ENCODE measurements at places on chromosomes 16 and 17.

DNA sequence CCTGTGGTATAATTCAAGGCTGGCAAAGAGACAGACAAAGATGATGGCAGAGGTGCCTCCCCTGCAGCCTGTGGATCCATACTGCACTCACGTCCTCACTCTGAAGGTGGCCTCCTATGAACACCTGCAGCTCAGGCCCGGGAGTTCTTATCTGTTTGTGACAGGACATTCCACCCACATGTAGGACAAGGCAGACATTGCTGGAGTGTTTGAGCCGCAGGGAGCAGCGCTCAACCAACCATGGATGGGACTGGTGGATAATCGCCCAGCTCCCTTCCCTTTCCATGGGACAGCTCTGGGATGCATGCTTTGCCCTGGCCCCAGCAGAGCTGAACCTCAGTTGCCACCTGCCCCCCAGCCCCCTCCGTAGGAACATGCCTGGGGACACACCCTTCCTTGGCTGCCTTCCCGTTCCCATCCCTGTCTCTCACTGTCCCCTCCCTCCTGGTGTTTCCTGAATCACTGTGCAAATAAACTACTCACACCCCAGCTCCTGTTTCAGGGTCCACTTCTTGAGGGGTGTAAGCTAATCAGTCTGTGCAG is 22.2 kb downstream of the ITPRIPL2 start:
- no peak for DNase-seq

DNA sequence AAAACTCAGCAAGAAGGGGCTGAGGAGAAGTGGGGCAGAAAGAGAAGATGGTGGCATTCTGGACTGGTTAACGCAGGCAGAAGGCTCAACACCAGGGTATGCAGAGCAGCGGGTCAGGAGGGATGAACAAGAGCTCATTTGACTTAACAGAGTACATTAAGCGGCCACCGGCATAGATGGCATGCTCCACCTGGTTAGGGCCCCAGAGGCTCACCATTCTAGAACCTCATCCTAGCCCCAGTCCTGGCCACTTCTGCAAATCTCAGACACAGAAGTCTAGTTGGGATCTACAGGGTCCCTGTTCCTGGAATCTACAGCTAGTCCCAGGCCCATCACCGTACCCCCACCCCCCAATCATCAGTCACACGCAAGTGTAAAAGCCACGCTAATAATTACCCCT is 1.7 kb upstream of the MYO1C start:
- DNase-seq: no peak

DNA sequence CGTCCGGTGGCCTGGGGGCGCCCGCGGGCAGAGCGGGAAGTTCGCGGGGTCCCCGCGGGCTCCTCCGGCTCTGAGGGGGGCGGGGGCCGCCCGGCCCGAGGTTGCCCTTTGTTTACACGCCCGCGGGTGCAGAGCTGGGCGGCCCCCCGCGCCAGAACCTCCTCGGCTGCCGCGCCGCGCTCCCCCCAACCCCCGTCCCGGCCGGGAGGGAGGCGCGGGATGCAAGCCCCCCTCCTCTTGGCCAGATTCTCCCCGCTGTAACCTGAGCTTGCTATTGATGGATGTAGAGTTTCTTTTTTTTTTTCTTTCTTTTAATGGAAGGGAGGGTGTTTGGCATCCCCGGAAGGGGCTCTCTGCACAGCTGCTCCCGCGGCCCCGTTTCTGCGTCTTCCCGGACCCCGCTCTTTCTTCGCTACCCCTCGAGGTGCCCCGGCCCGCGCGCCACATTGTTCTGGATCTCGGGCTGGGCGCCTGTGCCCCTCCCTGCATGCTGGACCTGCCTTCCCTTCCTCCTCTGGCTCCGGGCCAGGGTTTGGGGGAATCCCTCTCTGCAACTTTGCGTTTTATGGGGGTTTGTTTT is 646 bp downstream of the CBX2 start:
- no peak for DNase-seq

DNA sequence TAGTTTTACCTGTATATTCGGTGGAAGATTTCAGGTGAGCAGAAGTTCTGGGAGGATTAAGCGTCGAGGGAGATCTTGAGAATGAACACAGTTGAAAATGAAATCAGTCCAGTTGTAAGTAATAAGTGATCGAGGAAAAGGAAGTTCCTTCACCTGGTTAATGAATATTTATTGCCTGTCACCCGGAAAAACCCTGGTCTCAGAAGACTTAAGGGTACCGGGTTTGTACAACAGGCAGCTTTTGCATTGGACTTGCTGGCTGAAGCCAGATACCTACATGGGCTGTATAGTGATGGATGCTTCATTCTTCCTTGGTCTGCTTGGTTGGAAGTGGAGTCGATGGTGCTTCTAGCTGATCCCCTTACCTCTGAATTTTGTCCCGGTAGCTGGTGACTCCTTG is 72.7 kb downstream of the PRKCA start:
- no peak for DNase-seq

GRCh38 chr17:62821189-62822079 is 13.3 kb upstream of the MARCHF10 start:
- DNase-seq: no peak

DNA sequence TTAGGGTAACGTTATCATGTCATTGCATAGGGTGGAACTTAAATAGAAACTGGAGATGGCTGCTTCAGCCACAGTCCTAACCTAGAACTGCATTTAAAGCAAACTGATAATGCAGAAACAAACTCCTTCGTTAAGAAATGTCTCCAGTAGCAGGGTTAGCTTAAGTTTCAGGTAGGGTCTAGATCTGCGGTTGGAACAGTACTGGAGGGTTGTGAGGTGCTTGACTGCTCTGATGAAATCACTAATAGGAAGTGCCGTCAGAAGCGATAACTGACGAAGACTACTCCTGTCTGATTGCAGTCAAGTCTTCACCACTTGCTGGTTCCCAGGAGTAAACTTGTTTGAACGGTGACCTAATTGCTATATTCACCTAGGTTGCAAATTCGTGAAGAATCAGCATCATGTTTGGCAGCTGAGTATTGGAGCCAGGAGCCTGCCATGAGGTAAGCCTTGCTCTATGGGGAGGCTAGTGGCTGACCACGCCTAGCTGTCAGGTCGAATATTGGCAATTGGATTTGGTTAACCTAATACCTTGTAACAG is 24.5 kb downstream of the TRPV2 start:
- DNase-seq: no peak

DNA sequence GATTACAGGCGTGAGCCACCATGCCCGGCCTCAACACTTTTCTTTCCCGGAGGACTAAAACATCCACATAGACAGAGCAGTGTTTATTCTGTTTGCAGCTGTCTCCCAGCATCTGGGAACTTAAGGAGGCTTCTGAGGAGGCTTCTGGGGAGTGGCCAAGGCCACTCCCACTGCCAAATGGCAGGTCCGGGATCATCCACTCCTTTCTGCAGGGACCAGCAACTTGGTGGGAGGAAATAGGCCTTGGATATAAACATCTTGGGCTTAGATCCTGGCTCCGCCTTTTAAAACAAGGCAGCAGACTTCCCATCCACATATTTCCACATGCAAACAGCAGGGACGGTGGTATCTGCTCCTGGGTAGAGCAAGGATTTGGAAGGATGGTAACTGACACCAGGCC is 14.1 kb upstream of the SPATA32 start:
- no peak for DNase-seq

DNA sequence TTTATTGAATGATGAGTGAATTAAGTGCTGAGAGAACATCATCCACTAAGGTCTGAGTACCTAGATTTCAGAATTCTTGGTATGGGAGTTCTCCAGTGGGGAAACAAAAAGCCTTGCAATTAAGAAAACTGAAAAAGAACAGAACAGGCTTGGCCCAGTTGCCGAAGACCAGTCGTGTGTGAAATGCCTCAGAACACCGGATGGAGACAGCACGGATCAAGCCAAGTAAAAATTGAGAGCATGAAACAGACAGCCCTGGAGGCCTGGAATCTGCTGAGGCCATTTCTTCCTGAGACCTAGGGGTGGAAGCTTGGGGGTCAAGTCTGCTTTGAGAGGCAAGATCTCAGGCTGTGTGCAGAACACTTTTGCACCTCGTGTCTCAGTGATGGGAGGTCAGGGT is 43.3 kb downstream of the GRIN2A start:
- DNase-seq: no peak

GRCh38 chr17:39628655-39629493 is 2.1 kb downstream of the PPP1R1B start:
- no peak for DNase-seq

GRCh38 chr16:24863582-24864437 is 18.0 kb downstream of the SLC5A11 start:
- no peak for DNase-seq

GRCh38 chr17:43823350-43824084 is 9.4 kb downstream of the MPP3 start:
- no peak for DNase-seq

- no peak for DNase-seq
Measured at GRCh38 chr17:41810659-41811548, 845 bp downstream of the P3H4 start.

- no peak for DNase-seq
Measured at GRCh38 chr17:21058098-21058893, 15.5 kb upstream of the USP22 start.

DNA sequence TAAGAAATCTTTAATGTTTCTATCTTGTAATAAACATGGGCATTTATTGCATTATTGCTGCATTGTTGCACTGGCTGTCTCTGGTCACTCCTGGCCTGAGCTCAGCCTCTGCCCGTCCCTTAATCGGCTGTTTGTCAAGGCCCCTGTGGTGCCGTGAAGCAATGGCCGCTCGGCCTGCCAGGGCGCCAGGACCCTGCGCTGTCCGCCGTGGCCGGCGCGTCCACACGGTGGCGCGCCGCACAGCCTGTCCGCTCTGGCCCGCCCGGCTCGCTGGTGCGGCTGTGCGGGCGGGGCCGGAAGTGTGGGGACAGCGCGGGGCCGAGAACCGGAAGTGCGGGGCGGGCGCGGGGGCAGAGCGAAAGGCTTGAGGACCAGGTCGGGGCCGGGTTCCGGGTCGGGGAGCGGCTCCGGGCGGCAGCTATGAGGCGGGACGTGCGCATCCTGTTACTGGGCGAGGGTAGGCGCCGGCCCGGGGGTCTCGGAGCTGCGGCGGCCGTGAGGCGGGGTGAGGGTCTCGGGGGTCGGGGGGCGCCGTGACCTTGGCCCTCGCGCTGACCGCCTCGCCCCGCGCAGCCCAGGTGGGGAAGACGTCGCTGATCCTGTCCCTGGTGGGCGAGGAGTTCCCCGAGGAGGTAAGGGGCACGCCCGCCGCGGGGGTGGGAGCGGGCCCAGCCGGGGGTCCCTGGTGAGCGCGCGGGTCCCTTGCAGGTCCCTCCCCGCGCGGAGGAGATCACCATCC is at the start of gene RHOT2:
Gene RHOT2, plus strand, starts transcription at position 353 of the 739 bp plus-strand sequence. Its CDS starts 68 bp downstream, at position 421.
- DNase-seq: peak; percentile 83

DNA sequence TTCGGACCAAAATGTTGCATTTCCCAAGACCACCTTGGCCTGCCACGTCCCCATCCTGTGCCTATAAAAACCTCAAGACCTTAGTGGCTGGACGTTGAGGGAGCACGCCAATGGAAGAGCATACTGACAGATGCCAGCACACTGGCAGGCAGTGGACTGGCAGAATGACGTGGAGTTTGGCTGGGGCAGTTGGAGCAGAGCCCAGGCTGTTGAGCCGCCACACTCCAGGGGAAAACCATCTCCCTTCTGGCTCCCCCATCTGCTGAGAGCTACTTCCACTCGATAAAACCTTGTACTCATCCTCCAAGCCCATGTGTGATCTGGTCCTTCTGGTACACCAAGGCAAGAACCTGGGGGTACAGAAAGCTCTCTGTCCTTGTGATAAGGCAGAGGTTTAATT is 494.1 kb downstream of the CDH11 start:
- no peak for DNase-seq

DNA sequence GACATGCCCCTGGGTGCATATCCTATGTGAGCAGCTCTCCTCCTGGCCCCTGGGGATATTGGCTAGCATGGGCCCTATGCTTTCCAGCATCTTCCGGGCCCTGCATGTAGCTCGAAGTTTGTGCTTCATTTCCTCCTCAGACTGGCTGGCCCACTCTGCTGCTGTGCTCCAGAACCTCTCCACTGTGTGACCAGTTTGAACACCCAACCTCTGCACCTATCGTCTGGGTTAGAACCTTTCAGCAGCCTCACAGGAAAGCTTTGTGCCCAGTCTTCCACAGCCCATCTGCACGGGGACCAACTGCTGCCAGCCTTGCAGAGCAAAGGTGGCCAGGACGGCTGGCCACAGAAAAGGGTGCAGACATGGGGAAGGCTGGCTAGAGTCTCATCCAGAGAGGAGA is 10.2 kb upstream of the CLEC18B start:
- DNase-seq: no peak

GRCh38 chr16:683396-684070 is 601 bp downstream of the JMJD8 start:
- DNase-seq: no peak

DNA sequence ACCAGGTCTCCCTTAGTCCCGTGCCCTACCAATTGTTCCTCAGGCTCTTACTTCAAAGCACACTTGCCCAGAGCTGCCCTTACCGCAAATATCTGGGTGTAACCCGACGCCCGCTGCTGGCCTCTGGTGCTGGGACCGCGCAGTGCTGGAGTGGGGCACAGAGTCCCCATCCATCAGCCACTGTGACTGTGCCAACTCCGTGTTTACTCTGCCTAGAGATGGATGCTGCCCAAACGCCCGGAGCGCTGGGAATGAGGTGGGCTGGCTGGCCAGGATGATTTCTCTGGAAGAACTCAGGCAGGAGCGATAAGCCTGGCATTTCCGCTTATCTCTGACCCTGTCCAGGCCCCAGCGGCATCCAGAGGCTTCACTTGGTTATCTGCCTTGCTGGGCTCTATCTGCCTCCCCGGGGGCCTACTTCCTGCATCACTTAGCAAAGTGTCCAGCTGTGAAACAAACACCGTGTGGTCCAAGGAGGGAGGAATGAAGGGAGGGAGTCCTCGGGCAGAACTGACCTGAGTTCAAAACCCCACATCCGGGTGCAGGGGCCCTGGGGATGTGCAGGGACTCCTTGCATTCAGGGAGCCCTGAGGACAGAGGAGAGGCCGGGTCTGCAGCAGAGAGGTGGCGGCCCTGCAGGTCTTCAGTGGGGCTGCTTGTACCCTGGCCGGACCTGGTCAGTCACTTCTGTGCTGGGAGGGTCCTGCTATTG is 9.4 kb upstream of the MYLK3 start:
- no peak for DNase-seq

DNA sequence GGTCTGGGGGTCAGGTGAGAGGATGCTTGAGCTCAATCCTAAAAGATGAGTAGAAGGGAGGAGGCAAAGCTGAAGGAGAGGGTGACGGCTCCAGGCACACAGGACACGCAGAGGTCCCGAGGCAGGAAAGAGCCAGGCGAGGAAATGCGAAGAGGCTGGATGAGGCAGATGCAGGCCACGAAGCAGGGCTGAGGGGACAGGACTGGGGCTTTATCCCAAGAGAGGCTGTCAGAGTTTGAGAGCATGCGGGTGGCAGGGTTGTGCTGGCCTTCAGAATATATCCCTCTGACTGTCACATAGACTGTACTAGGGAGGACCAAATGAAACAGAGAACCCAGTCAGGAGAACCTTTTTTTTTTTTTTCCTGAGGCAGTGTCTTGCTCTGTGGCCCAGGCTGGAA is 100.2 kb downstream of the RMI2 start:
- no peak for DNase-seq

DNA sequence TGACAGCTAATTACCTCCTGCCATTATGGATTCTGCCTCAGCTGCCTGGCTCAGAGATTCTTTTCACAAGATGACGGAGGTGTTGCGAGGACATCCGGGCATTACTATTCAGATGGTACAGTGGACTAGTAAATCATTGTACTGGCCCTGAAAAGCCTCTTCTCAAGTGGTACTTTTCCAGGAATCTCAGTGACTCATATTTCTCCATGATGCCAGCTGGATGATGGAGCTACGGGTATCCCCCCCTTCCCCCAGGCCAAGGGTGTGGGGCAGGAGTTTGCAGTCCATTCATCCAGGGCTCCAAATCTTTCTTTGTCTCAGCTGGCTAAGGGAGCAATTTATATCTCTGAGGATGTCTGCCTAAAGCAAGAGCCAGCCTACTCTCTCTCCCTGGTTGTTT is 107.7 kb upstream of the GPR139 start:
- no peak for DNase-seq
